Femur (tissue), 1 donor: ENCODE measurements at places on chromosomes 2 and 18.

DNA sequence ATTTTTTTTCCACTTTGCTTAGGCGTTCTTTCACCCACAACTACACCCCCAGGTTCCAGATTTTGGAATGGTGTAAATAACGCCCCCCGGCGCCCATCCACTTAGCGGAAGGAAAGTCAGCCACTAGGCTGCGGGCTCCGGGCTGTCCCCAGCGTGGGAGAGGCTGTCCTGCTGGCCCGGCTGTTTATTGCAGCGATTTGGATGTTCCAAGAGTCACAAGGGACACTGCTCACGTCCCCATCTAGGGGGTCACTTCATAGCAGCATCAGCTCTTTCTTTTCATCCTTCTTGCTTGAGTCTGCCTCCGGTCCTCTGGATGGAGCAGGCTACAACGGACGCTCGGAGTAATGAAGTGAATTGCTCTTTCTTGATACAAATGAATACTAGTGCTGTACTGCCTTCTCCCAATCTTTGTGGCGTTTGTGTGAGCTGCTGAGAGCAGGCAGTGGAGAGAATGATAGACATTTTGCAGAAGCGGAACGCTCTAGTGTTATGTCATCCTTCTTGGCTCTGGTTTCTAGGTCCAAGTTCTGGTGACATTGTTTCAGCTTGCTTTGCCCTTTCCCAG lies 50.7 kb upstream of the PAIP2B start:
- peak; percentile 48 for DNase-seq

DNA sequence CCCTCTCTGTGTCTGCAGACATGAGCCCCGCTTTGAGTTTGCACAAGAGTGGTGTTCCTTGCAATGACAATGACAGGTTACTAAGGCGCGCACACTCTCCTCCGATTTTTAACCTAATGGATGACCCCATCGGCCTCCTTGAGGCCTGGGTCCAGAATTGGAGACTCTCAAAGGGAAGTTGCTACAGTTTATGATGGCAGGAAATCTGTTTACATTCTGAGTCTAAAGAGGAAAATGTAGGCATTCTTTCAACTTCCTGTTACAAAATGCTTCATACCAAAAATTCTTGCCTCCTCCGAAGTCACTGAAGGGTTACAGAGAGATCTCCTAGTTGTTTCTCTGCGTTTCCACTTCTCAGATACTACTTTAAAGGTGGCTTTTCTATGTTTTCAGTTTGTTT lies 225.3 kb upstream of the AGAP1 start:
- DNase-seq = no peak

DNA sequence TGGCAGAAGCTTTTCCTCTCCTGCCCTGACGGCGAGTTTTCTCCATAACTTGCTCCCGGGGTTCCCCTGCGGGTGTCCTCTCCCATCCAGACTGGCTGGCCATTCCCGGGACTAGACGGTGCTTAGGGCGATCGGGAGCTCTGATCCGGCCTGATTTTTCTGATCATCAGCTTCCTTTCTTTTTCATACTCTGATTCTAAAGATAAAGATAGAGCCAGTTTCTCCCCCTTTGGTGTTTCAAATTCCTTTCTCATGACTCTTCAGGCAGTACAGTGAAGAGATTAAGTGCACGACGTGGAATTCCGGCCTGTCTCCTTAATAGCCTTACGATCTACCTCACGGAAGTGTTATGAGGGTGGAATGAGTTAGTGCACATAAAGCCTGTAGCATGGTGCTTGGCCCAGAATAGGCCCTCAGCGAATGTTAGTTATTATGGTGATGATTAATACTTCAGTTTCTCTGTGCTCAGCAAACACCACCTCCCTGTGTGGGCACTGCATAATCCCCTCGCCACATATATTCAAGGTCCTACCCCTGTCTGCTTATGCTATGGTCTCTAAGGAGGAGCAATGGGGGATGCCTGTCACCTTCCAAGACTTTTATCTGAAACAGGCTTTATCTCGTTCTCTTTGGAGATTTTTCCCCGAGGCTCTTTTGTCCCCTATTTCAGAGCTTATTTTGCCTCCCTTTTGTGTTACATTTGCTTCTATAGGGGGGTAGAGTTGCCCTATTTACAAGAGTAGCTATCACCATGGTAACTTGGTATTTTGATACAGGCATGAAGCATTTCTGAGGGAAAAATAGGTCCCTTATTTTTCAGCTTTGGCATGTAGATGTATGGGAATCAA lies 254.8 kb downstream of the CDH2 start:
- no peak for DNase-seq

DNA sequence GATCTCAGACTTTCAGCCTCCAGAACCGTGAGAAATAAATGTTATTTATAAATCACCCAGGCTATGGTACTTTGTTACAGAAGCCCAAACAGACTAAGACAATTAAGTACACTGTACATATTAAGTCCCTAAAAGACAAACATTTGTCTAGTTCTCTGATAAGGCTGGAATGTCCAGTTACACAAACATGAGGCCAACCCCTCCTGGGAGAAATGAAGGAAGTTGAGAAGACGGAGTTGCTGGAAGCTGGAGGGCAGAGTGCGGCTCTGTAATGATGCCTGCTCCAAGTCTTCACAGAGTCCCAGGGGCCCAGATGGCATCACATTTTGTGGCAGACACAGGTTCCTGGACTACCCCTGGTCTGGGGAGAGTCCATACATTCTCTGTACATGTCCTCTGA lies 79.2 kb upstream of the ST8SIA3 start:
- DNase-seq = no peak

- no peak for DNase-seq
Observed at GRCh38 chr2:187271825-187272224, 176.2 kb downstream of the CALCRL start.

DNA sequence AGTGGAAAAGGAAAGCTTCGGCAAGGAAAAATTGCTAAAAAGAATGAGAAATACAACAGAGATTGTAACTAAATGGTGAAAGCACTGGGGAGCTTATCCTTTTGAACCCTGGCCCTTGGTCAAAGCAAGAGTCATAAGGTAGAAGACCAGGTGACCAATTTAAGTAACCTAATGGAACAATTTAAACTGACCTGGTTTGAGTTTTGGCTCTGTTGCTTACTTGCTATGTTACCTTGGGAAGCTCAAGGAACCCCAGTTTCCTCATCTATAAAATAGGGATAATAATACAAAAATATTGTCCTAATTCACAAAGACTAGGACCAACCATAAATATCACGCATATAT lies 48.6 kb downstream of the NHEJ1 start:
- no peak for DNase-seq

DNA sequence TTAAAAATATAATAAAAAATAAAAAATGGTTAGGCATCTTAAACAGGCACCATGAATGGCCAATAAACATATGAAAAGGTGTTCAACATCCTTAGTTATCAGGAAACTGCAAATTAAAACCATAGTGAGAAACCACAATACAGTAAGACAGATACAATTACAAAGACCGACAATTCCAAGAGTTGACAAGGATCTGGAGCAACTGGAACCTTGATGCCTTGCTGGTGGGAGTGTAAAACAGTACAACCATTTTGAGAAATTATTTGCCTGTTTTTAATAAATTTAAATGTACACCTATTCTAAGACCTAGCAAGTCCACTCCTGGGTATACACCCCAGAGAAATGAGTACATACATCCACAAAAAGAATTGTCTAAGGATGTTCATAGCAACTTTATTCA lies 49.1 kb downstream of the NGEF start:
- no peak for DNase-seq

DNA sequence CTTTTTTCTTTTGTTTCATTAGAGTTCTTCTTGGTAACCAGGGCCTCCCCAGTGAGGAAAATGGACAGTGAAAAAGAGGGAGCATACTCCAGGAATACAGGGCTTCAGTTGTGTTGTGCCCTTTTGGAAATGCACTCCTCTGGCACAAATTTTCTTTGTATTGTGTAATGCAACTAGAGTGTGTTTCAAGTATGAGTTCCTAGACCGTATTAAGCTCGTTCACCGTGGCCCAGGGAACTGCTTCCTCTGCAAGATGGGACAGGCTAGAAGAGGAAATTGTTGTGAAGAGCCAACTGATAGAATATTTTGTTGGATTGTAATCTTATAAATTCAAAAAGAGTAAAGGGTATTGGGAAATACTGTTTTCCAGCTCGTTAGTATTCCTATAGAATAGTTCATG lies 137.2 kb upstream of the TTC39C start:
- DNase-seq = no peak

DNA sequence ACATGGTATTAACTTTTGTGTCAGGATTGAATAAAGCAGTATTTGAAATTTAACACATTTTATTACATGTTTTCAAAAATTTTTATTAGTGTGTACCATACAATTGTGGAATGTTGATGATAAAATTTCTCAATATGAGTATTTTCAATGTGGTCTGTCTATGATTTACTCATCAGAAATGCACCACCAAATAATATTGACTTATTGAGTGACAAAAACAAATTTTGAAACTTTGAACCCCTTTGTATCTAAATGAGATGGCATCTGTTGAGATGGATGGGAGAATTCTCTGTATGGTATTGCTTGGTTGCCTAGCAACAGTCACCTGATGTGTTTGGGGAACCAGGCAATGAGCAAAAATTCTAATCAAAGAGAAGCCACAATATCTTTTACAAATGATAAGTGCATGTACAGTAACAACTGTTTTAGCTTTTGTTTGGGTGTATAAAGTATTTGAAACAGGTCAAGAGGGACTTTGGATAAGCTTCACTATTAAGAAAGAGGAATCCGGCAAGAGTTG lies 400.1 kb downstream of the CCDC85A start:
- DNase-seq = no peak

GRCh38 chr2:161131804-161132203 lies 28.4 kb upstream of the TANK start:
- no peak for DNase-seq

GRCh38 chr2:106314444-106314843 lies 120.3 kb upstream of the UXS1 start:
- no peak for DNase-seq

GRCh38 chr2:234981197-234982095 lies 29.6 kb downstream of the SH3BP4 start:
- DNase-seq = peak; percentile 84

GRCh38 chr2:181552808-181553207 lies 95.6 kb downstream of the ITGA4 start:
- no peak for DNase-seq

DNA sequence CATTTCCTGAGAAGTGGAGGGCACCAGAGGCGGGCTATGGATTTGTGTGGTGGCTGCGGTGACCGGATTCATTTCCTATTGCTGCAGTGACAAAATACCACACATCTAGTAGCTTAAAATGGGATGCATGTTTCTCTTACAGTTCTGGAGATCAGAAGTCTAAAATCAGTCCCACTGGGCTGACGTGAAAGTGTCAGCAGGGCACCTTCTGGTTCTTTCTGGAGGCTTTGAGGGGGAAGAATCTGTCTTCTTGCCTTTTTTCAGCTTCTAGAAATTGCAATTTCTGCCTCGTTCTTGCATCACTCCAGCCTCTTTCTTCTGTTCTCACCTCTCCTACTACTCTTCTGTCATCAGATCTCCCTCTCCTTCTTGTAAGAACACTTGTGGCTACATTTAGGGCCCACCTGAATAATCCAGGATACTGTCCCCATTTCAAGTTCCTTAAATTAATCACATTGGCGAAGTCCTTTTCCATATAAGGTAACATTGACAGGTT lies 111.2 kb downstream of the MARCHF4 start:
- DNase-seq = no peak

DNA sequence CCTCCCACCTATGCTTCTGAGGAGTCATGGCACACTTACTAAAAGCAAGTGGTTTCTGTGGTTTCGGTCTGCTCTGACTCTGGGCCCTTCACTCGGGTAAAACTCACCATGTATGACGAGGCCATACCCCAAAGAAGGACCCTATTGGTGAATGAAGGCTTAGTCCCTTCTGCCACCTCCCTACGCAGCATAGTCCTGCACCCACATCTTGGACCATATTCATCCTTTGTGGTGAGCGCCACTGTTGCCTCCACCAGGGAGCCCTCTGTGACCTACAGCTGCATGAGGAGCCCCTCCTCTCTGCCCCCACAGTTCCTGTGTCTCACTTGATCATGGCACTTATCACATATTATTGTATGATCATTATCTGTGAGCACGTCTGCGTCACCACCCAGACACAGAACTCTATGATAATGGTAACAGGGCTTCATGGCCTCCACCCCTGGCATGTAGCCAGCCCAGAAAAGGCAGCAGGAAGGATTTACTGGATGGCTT lies 113.3 kb downstream of the TFCP2L1 start:
- no peak for DNase-seq

- no peak for DNase-seq
Observed at GRCh38 chr18:11982981-11983380, 1.7 kb downstream of the IMPA2 start.

GRCh38 chr2:121776885-121777698 lies 21.6 kb downstream of the TSN start:
- DNase-seq = no peak

GRCh38 chr2:120034621-120035020 lies 21.7 kb downstream of the EPB41L5 start:
- no peak for DNase-seq

DNA sequence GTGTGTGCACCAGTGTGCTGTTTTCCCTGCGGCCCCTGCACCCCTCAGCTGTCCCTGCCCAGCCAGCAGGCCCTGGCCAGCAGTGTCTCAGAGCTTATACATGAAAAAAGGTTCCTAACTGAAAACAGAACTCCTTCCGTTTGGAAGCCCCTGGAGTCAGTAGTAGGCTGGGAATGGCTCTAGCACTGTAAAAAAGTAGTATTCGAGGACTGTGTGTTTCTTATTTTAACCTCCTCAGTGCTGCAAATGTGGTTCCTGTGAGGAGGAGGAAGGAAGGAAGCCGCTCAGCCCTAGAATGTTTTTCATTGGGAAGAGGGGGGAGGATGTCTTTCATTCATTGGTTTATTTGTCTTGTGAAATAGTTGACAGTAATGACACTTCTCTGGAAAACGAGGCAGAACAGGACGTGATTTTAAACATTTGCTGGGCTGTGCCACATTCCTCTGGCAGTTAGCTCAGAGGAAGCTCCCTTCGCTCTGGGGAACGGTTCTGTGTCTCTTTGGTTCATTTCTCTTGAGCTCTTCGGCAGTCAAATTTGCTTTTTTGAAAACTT lies 103.5 kb downstream of the SPTBN1 start:
- DNase-seq = peak; percentile 53

GRCh38 chr2:216833061-216833460 lies 26.8 kb downstream of the TNP1 start:
- DNase-seq = peak; percentile 53

DNA sequence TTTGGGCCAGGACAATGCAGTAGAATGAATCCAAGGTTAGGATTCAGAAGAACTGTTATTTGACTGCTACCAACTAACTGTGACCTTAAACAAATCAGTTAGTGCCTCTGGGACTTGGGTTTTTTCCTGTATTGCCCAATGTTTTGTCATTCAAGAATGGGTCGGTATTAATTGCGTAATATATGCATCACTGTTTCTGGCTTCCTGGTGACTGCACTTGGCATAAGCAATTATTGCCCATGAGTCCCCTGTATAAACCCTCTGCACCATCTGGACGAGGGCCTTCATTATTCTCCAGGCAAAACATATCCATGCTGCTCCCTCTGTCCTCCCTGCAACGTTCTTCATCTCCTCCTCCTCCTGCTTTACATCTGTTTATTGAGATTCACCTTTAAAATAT lies 255.8 kb upstream of the LRRTM1 start:
- no peak for DNase-seq

DNA sequence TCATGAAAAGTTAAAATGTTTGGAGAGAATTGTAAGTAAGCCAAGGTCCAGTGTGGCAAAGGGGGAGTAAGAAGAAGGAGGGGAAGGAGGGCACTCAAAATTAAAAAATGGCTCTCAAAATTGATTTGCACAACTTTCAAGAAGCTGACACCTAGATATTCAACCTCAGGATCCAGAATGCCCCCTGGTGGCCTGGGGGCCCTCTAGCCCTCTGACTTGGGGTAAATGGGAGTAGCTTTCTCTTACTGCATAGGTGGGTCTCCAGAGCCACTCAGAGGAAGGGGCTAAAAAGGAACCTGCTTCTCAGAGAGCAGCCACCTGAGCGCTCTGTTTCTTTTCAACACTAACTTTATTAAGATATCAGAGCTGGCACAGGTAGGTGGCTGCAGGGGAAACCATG lies 968.5 kb downstream of the BCL11A start:
- DNase-seq = no peak
